Right atrium auricular region (tissue), 2 donors: ENCODE measurements at places on chromosomes 7 and 10. TPM values are rescaled to one million over a fixed set of nuclear protein-coding genes. Genes with fewer than 3 reads are reported as not detected.

DNA sequence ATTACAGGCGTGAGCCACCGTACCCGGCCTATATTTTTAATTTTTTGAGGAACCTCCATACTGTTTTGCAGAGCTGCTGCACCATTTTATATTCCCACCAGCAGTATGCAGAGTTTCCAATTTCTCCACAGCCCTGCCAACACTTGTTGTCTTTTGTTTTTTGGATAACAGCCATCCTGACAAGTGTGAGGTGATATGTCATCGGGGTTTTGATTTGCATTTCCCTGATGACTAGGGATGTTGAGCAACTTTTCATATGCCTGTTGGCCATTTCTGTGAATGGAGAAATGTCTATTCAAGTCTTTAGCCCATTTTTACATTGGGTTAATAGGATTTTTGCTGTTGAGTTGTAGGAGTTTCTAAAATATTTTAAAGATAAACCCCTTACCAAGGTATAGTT lies 22.2 kb downstream of the ENTPD7 start:
- no peaks in the 10 kb centered on the region for H3K4me1 ChIP-seq
- DNase-seq = no peak
- H3K27me3 ChIP-seq = no peaks in the 10 kb centered on the region
- H3K4me3 ChIP-seq = no peak overlapping the region
- H3K27ac ChIP-seq = no peak overlapping the region

- DNase-seq = no peak
- no peaks in the 10 kb centered on the region for H3K4me1 ChIP-seq
- no peaks in the 10 kb centered on the region for H3K27me3 ChIP-seq
- H3K4me3 ChIP-seq = no peak overlapping the region
- H3K27ac ChIP-seq = no peak overlapping the region
Measured at GRCh38 chr7:66871076-66871475, 49.9 kb upstream of the TMEM248 start.

DNA sequence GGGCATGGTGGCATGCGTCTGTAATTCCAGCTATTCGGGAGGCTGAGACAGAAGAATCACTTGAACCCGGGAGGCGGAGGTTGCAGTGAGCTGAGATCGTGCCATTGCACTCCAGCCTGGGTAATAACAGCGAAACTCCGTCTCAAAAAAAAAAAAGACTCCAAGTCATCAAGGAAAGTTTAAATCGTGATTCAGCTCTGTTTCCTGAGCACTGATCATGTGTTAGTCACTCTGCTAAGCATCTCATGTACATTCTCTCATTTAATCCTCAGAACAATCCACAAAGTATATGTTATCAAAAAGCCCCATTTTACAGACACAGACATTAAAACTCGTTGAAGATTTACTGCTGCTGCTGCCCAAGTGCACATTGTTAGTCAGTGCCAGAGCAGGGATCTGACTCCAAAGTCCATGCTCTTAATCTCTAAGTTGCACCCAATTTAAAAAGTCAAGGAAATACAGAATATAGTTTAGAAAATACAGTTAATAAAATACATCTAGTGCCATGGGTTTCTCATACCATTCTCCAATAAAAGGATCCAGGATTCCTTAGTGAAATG lies 6.2 kb downstream of the PIK3AP1 start:
- no peaks in the 10 kb centered on the region for H3K27me3 ChIP-seq
- H3K4me3 ChIP-seq = no peak overlapping the region
- H3K27ac ChIP-seq = no peak overlapping the region
- DNase-seq = no peak
- H3K4me1 ChIP-seq = no peaks in the 10 kb centered on the region

The BLNK gene
- 0.39 TPM for total RNA-seq

The LAMB1 gene
- total RNA-seq = 52.2 TPM
